ENCODE measurements at places on chromosomes 13 and 19. TPM values are rescaled to one million over a fixed set of nuclear protein-coding genes. Genes with fewer than 3 reads are reported as not detected.

The PSPN gene
- total RNA-seq: 1.2 TPM

The TSSK6 gene
- 3.3 TPM for total RNA-seq

The URAD gene
- total RNA-seq: not detected

The C19orf38 gene
- 2.1 TPM for total RNA-seq

The NLRP4 gene
- total RNA-seq: not detected

The OR7C1 gene
- total RNA-seq: not detected

The CACNG8 gene
- total RNA-seq: 0.04 TPM

The SIGLEC12 gene
- 0.85 TPM for total RNA-seq

The SERPINE3 gene
- not detected for total RNA-seq

The CASP14 gene
- not detected for total RNA-seq

The ZIK1 gene
- total RNA-seq: 7.5 TPM

The SCEL gene
- total RNA-seq: 0.54 TPM

The PODNL1 gene
- total RNA-seq: not detected

The IGSF23 gene
- not detected for total RNA-seq

The C19orf33 gene
- 48.7 TPM for total RNA-seq

The CAMSAP3 gene
- total RNA-seq: 2.1 TPM

The ZNF726 gene
- total RNA-seq: not detected

The LILRA5 gene
- total RNA-seq: 8.6 TPM

The GPR12 gene
- total RNA-seq: not detected

The TMEM59L gene
- total RNA-seq: 1.4 TPM

The LRRC25 gene
- total RNA-seq: 19.0 TPM

The SYCN gene
- total RNA-seq: not detected

The ZNF582 gene
- total RNA-seq: 5.7 TPM

The ADAT3 gene
- 1.2 TPM for total RNA-seq

The TNNT1 gene
- 4.4 TPM for total RNA-seq

The LATS2 gene
- 58.4 TPM for total RNA-seq

The CKM gene
- total RNA-seq: not detected

The ZIC2 gene
- not detected for total RNA-seq

Data from gastroesophageal sphincter (tissue), 4 donors.